Neural cell (in vitro differentiated cells): ENCODE measurements at places on chromosomes 3 and 15. TPM values are rescaled to one million over a fixed set of nuclear protein-coding genes. Genes with fewer than 3 reads are reported as not detected.

MAP2K5 gene
- 12.1 and 20.1 TPM in 2 replicates for polyA plus RNA-seq

POLQ gene
- 0.10 and 0.16 TPM in 2 replicates for polyA plus RNA-seq

CNTN3 gene
- polyA plus RNA-seq = 24.0 and 31.8 TPM in 2 replicates

ASB14 gene
- 0.51 TPM in 1 of 2 replicates, not detected in the other for polyA plus RNA-seq

RTP3 gene
- polyA plus RNA-seq = not detected in 2 replicates

ROPN1B gene
- 0.11 TPM in 1 of 2 replicates, not detected in the other for polyA plus RNA-seq

IL5RA gene
- polyA plus RNA-seq = 0.10 TPM in 1 of 2 replicates, not detected in the other

PSTPIP1 gene
- not detected in 2 replicates for polyA plus RNA-seq

HIGD2B gene
- not detected in 2 replicates for polyA plus RNA-seq

C3orf70 gene
- 3.3 and 3.4 TPM in 2 replicates for polyA plus RNA-seq

GABRA5 gene
- polyA plus RNA-seq = 25.3 and 31.3 TPM in 2 replicates

PPP1R14D gene
- polyA plus RNA-seq = not detected in 2 replicates

AZI2 gene
- polyA plus RNA-seq = 65.5 and 134 TPM in 2 replicates

PXYLP1 gene
- polyA plus RNA-seq = 93.9 and 109 TPM in 2 replicates

CCDC191 gene
- 14.9 and 18.8 TPM in 2 replicates for polyA plus RNA-seq

CRTAP gene
- polyA plus RNA-seq = 7.1 and 9.2 TPM in 2 replicates

GOLGA6A gene
- 0.50 TPM in 2 replicates for polyA plus RNA-seq

LSAMP gene
- 89.6 and 93.6 TPM in 2 replicates for polyA plus RNA-seq

FBXO40 gene
- polyA plus RNA-seq = not detected in 2 replicates

TTC14 gene
- 163 and 176 TPM in 2 replicates for polyA plus RNA-seq

GPR62 gene
- not detected in 2 replicates for polyA plus RNA-seq

CEP70 gene
- polyA plus RNA-seq = 25.0 and 29.4 TPM in 2 replicates

KCNMB2 gene
- 0.64 and 0.93 TPM in 2 replicates for polyA plus RNA-seq

CLDN1 gene
- polyA plus RNA-seq = 0.66 and 1.3 TPM in 2 replicates

TGM4 gene
- polyA plus RNA-seq = not detected in 2 replicates

ESYT3 gene
- polyA plus RNA-seq = 0.33 and 0.80 TPM in 2 replicates

SLC9C1 gene
- polyA plus RNA-seq = not detected in 2 replicates
